ENCODE measurements at places on chromosomes 16 and 17.

DNA sequence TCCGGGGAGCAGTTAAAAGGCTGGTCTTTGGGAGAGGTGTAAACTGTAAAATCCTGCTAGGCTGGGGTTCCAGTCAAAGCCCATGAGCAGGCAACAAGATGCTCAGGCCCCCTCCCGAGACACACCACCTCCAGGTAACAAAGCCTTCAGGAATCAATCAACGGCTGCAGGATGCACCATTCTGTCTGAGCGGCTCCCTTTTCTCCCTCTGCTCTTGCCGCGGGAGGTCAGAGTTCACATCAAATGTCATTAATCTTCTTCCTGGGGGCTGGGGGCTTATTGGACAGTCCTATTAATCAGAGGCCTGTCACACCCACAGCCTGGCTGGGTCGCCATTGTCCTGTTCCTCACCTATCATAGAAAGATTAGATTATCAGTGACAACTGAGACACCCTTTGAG lies 11.9 kb upstream of the CCDC182 start:
- DNase-seq, result no peak

GRCh38 chr17:44942456-44942855 lies 5.1 kb downstream of the KIF18B start:
- no peak for DNase-seq

- DNase-seq, result no peak
These were observed 887.8 kb upstream of the SOX9 start for GRCh38 chr17:71232801-71233559.

- DNase-seq, result no peak
These were observed 1.0 kb downstream of the VEZF1 start for GRCh38 chr17:57986841-57987580.
